Purkinje cell (primary cell): ENCODE measurements at places on chromosomes 5 and 9. TPM values are rescaled to one million over a fixed set of nuclear protein-coding genes. Genes with fewer than 3 reads are reported as not detected.

CBY3 gene
- polyA plus RNA-seq, result not detected in 2 replicates

PPP3R2 gene
- 0.31 TPM in 1 of 2 replicates, not detected in the other for polyA plus RNA-seq

BARHL1 gene
- not detected in 2 replicates for polyA plus RNA-seq

IFNB1 gene
- not detected in 2 replicates for polyA plus RNA-seq

OGN gene
- polyA plus RNA-seq, result 13.1 and 31.8 TPM in 2 replicates

PCDHGA1 gene
- polyA plus RNA-seq, result 0.69 TPM in 1 of 2 replicates, not detected in the other

UIMC1 gene
- polyA plus RNA-seq, result 2.6 and 11.2 TPM in 2 replicates

CCNO gene
- polyA plus RNA-seq, result 1.1 and 3.0 TPM in 2 replicates

SPINK7 gene
- polyA plus RNA-seq, result not detected in 2 replicates

ADAMTS16 gene
- 0.20 TPM in 1 of 2 replicates, not detected in the other for polyA plus RNA-seq

SLC36A3 gene
- polyA plus RNA-seq, result not detected in 2 replicates

ANXA2R gene
- 0.28 TPM in 1 of 2 replicates, not detected in the other for polyA plus RNA-seq

FAM153A gene
- polyA plus RNA-seq, result 3.1 and 8.3 TPM in 2 replicates
